ENCODE measurements at places on chromosomes 12 and 14. TPM values are rescaled to one million over a fixed set of nuclear protein-coding genes. Genes with fewer than 3 reads are reported as not detected.
A peak's percentile ranks its signal among the peaks of the same experiment; 100 is the strongest.

- no peak for DNase-seq
Measured at GRCh38 chr14:103472939-103473338, 49.7 kb downstream of the CKB start.

DNA sequence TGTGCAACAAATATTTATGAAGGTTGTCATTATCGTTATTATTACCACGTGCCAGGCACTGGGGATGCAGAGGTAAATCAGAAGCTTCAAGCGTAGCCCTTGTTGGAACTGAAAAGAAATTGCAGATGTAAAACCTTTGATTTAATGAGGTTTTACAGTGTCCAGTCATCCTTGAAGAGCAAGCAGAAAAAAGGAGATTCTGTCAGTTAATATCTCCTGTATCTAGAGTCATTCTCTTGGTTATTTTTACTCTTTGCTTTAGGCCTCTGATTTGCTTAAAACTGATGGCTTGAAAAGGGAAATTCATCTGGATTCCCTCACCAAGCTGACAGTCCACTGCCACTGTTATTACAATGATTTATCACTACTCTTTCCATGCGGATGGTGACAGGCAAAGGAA, 179.3 kb downstream of the GALC start:
- DNase-seq: no peak

GRCh38 chr12:54299515-54300224, 1.1 kb downstream of the NFE2 start:
- no peak for DNase-seq

- no peak for DNase-seq
Measured at GRCh38 chr14:32697114-32697513, 241.6 kb upstream of the NPAS3 start.

- peak; percentile 33 for DNase-seq
Measured at GRCh38 chr12:76556368-76556767, 3.2 kb downstream of the OSBPL8 start.

GRCh38 chr12:89382328-89382727, 30.0 kb upstream of the DUSP6 start:
- no peak for DNase-seq

GRCh38 chr12:71371122-71371521, 68.5 kb upstream of the LGR5 start:
- no peak for DNase-seq

- no peak for DNase-seq
Measured at GRCh38 chr12:30016540-30017055, 232.9 kb upstream of the TMTC1 start.

Gene PTCSC3
- not detected for polyA plus RNA-seq

Gene MTERF2
- 2.7 TPM for polyA plus RNA-seq

Gene PRR4
- 1.4 TPM for polyA plus RNA-seq

Gene CD69
- polyA plus RNA-seq: 1,329 TPM

Gene KRT4
- polyA plus RNA-seq: not detected

Gene PRB2
- polyA plus RNA-seq: not detected

Gene KERA
- not detected for polyA plus RNA-seq

Gene VWF
- polyA plus RNA-seq: not detected
